ENCODE measurements at places on chromosomes 2 and 18. TPM values are rescaled to one million over a fixed set of nuclear protein-coding genes. Genes with fewer than 3 reads are reported as not detected.

Gene TRIM43
- 0.07 TPM for total RNA-seq

Gene HES6
- 14.7 TPM for total RNA-seq

Gene IGFBP5
- total RNA-seq: 0.20 TPM

Gene TTC32
- total RNA-seq: 12.9 TPM

Gene PROKR1
- not detected for total RNA-seq

Gene IL1RL2
- total RNA-seq: not detected

Gene SLC40A1
- total RNA-seq: 3.4 TPM

Gene BOLA3
- total RNA-seq: 132 TPM

Gene DUSP19
- 0.55 TPM for total RNA-seq

Gene CTAGE1
- total RNA-seq: not detected

Gene MBD2
- 57.5 TPM for total RNA-seq

Gene PTH2R
- not detected for total RNA-seq

Gene PTPRN
- total RNA-seq: 1.9 TPM

Gene SCN9A
- 2.8 TPM for total RNA-seq

Gene MEP1B
- 0.07 TPM for total RNA-seq

Gene MXD1
- 1.6 TPM for total RNA-seq

Gene MC5R
- total RNA-seq: not detected

Gene ST6GAL2
- total RNA-seq: 14.9 TPM

Gene SKOR2
- total RNA-seq: not detected

Gene TSHZ1
- total RNA-seq: 5.9 TPM
